ENCODE measurements at places on chromosomes 16 and 17. TPM values are rescaled to one million over a fixed set of nuclear protein-coding genes. Genes with fewer than 3 reads are reported as not detected.

DNA sequence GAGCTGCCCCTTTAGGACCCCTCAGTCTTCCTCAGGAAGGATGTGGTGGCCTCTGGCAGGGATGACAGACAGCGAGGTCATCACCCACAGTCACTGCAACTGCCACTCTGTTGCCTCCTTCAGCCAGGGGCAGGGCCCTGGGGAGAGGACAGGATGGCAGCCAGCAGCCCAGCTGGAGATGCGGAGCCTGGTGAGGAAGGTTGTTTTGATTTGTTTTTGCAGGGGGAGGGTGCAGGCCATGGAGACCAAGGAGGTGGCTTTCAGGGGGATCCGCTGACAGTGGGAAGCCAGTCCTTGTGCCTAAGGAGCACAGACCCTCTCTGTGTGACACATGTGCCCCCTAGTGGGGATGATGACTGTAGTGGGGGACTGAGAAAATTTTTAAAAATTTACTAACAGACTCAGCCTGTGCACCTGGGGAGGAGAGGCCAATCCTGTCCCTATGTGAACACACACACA is 7.4 kb downstream of the PRCD start:
- H3K36me3 ChIP-seq, result no peaks in the 10 kb centered on the region
- no peaks in the 10 kb centered on the region for H3K27me3 ChIP-seq
- H3K27ac ChIP-seq, result peak overlapping the region; percentile 30
- DNase-seq, result no peak
- H3K4me3 ChIP-seq, result no peak overlapping the region

The TPPP3 gene
- 9.6 TPM for total RNA-seq

The TNK1 gene
- 2.1 TPM for total RNA-seq

The FN3KRP gene
- 15.3 TPM for total RNA-seq

- no peak overlapping the region for H3K4me3 ChIP-seq
- no peak overlapping the region for H3K27ac ChIP-seq
- no peaks in the 10 kb centered on the region for H3K27me3 ChIP-seq
- no peak for DNase-seq
- H3K36me3 ChIP-seq, result no peaks in the 10 kb centered on the region
- H3K4me1 ChIP-seq, result no peaks in the 10 kb centered on the region
Observed at GRCh38 chr16:68668266-68668665, 23.2 kb downstream of the CDH3 start.

The TMC5 gene
- 0.13 TPM for total RNA-seq

DNA sequence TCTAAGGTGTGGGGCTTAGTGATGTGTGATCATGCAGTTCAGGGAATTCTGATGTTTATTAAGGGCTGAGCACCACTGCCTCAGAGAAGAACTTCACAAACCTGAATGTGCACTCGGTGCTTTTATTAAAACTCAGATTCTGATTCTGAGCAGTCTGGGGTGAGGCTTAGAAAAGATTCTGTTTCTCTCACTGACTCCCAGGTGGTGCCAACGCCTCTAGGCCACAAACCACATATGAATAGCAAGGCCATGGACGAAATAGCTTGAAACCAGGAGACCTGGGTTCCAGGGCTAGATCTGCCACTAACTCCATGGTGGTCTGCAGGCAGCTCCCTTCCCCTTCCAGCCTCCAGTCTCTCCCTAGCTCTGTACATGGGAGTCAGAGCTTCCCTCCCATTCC is 169.1 kb downstream of the HS3ST3B1 start:
- no peak for DNase-seq
- no peak overlapping the region for H3K4me3 ChIP-seq
- H3K27ac ChIP-seq, result no peak overlapping the region
- H3K27me3 ChIP-seq, result no peaks in the 10 kb centered on the region
- no peaks in the 10 kb centered on the region for H3K36me3 ChIP-seq
- no peaks in the 10 kb centered on the region for H3K4me1 ChIP-seq

DNA sequence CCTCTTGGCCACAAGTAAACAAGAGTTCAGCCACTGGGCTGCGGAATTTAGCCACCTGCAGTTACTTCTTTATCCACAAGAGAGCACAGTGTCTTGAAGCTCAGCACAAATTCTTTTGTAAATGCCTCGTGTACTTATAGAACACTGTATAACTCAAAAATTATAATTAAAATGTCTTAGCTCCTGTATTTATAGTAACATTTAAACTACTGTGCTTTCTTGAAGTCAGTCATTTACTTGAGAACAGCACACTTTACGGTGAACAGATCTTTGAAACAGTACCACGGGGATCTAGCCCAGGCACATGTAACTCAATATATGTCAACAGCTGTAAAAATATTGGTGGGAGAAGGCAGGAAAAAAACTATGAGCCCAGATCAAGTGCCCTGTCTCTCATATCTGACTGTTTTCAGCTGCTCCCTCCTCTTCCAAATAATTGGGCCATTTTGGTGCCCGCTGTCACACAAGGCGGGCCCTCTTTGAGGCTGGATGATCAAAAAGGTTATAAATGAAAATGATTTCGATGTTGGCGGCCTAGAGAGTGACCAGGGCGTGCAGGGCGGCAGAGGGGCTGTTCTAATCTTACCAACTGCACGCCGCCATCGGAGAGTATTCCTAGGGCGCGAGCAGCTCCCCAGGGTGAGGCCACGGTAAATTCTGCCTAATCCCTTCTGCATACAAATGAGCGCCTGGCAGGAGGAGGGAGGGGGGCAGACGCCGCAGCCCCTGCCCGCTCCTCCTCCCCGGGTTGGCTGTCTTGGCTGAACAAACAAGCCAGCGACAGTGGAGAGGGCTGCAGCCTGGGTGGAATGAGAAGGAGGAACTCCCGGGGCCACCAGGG is 183.2 kb downstream of the C16orf78 start:
- no peak overlapping the region for H3K4me3 ChIP-seq
- no peaks in the 10 kb centered on the region for H3K27me3 ChIP-seq
- peaks cover 12% of the 10 kb centered on the region for H3K4me1 ChIP-seq

DNA sequence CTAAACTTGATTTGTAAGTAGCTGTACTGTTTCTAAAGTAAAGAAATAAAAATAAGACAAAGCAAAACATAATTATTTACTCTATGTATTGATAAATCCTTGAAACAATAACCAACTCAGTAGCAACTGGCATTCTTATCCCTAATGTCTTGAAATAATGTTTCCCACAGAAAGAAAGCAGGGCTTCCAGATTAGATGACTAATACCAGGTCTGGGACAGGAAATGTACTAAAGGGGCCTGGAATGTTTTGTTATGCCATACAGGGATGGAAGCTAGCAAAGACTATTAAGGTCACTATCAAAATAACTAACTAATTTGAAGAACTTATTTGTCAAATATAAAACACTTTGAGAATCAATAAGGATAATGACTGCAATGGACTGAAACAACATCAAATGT is 82.1 kb downstream of the CFDP1 start:
- no peaks in the 10 kb centered on the region for H3K36me3 ChIP-seq
- no peaks in the 10 kb centered on the region for H3K4me1 ChIP-seq
- no peak overlapping the region for H3K4me3 ChIP-seq

The DOK4 gene
- 9.6 TPM for total RNA-seq

DNA sequence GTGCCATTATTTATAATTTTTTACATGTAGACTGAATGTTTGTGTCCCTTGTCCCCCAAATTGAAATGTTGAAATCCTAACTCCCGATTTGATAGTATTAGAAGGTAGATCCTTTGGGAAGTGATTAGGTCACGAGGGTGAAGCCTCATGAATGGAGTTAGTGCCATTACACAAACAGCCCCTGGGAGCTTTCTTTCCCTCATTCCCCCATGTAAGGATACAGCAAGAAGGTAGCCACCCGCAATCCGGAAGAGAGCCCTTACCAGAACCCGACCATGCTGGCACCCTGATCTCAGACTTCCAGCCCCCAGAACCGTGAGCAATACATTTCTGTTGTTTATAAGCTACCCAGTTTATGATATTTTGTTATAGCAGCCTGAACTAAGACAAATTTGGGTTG is 143.2 kb downstream of the NPIPB5 start:
- no peaks in the 10 kb centered on the region for H3K36me3 ChIP-seq
- no peak overlapping the region for H3K4me3 ChIP-seq
- DNase-seq, result no peak
- no peak overlapping the region for H3K27ac ChIP-seq
- no peaks in the 10 kb centered on the region for H3K27me3 ChIP-seq

- peaks cover 46% of the 10 kb centered on the region for H3K4me1 ChIP-seq
- H3K27ac ChIP-seq, result peak overlapping the region; percentile 92
- H3K4me3 ChIP-seq, result peak overlapping the region; percentile 89
- H3K27me3 ChIP-seq, result no peaks in the 10 kb centered on the region
Observed at GRCh38 chr17:81400154-81400977, 5.1 kb downstream of the BAHCC1 start.

The GRB7 gene
- total RNA-seq, result 1.6 TPM
